Globus pallidus (tissue), 1 donor: ENCODE measurements at places on chromosomes 2 and 18.

DNA sequence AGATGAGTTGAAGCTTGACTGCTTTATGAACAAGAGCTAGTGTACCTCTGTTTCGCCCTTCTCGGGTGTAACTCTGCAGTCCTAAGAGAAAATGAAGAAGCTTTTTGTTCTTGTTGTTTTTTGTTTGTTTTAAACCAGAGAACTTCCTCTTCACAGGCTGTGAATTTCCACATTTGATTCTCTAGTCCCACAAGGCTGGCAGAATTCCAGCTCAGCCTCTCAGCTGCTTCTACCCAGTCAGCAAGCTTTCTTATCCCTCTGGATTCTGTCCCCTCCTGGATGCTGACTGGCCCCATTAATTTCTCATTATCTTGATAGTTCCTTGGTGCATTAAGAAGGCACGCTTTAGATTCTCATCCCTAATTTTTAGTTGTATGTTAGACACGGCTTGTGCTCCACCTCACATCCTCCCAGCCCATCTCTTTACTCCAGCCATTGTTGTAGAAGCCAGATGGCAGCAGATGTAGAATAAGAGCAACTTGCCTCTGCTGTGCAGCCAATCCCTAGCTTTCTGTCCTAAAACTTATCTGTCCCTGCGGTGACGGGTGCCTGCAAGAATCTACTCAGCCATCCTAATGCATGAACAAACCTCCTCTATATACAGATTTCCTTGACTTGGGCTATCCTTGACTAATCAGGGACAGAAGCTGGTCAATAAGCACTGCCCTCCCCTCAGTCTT is 12.3 kb upstream of the RESP18 start:
- peak; percentile 59 for DNase-seq

GRCh38 chr2:207423886-207424285 is 105.9 kb upstream of the CREB1 start:
- no peak for DNase-seq

DNA sequence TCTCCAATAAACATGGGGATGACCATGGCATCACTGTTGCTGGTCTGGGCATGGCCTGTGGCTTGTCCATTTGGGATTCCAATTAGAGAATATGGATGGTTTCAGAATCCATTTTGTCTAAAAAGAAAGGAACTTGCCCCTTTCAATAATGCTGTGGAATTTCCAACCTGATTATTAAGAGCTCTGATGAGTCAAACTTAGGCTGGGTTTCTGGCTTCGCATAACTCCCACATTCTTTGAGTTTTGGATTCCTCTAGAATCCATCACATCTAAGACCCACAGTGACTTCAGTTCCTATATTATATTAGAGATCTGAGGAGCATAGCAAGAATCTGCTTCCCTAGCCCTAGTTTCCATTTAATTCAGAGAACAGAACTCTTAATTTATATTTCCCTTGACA is 531.5 kb downstream of the TNS1 start:
- no peak for DNase-seq

- DNase-seq: no peak
Observed at GRCh38 chr2:159084384-159085370, 116.2 kb downstream of the TANC1 start.

DNA sequence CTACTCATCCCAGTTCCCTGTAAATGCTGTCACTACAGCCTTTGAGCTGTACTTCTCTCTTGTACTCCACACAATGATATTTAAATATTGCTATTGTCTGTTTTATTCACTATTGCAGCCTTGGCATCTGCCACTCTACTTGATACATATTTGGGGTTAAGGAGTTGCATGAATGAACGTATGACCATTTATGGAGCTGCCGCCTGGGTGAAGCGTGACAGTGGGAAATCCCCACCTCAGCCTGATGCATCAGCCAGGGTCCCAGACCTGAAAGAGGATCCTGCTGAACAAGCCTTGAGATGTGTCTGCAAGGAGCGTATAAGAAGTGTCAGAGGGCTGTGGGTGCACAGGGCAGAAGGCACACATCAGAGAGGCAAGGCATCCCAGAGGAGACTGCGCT is 39.1 kb downstream of the MRPL35 start:
- no peak for DNase-seq

DNA sequence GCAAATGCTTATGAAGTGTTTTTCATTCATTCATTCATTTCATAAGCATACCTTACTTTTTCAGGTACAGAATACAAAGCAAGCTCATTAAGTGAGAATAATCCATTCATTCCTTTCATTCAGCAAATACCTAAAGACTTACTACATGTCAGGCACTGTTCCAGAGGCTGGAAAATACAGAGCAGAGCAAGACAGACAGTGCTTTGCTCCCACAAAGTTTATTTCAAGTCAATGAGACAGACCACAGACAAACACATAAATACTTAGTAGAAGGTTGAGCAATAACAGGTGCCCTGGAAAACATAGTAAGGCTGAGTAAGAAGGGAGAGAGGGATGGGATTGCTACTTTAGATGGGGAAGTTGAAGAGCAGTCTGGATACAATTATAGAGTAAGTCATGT is 309.8 kb downstream of the C1D start:
- DNase-seq: no peak

DNA sequence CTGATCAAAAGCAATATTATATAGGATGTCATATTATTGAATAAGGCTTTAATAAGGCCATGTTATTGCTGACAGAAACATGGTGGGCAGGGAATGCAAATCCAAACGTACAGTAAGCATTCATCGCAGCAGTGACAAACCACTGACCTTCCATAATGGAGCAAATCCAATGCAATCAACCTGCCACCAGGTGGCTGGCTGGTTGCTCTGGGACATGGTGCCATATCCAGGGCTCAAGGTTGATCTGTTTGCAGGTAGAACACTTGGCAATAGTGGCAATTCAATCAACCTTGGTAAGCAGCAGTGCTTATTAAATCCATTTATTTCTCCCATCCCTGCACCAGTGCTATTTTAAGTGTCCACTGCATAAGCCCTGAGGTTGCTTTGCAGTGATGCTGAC is 75.4 kb downstream of the CERKL start:
- DNase-seq: no peak

DNA sequence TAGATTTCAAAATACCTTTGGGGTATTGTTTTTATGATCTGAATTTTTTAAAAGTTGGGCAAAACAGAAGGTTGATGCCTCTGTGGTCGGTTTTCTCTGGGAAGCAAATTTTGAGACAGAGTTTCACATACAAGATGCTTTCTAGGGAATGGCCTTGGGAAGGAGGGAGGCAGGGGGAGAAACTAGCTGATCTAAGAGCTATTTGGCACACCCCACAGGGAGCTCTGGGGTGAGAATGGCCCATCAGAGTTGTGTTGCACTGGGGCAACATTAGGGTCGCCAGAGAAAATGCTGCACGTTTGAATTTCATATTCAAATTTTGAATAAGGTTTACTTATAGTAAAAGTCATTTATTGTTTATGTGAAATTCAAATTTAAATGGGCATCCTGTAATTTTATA is 11.9 kb upstream of the ADAM23 start:
- no peak for DNase-seq

DNA sequence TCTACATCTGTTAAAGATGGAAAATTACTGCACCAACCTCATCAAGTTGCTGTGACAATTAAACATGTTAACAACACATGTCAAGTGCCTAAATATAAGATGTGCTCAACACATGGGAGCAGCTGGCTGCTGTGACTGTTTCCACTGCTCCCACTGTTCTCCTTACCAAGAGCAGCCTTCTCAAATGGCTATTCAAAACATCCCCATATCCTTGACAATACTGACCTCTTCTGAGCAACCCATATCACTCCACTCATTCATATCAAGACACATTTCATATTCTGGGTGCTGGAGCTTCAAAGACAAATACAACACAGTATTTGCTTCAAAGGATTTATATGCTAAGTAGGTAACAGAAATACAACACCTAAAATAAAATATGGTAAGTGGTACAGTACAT is 60.3 kb downstream of the PIAS2 start:
- DNase-seq: peak; percentile 71

DNA sequence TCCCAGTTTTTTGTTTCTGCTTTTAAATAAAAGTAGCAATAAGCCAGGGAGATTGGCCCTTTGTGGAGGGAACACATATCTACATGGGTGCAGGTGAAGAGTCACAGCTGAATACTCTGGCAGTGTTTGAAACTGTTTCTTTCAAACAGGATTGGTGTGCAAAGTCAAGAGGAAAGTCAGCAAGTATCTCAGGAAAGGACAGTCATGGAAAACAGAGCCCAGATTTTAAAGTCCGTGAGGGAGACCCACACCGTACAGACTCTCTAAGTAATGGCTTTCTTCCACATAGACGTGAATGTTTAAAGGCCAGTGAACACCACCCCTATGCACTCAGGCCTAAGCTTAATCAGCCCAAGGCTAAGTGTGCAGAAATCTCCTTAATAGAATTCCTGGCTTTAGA is 95.3 kb downstream of the GFPT1 start:
- no peak for DNase-seq

DNA sequence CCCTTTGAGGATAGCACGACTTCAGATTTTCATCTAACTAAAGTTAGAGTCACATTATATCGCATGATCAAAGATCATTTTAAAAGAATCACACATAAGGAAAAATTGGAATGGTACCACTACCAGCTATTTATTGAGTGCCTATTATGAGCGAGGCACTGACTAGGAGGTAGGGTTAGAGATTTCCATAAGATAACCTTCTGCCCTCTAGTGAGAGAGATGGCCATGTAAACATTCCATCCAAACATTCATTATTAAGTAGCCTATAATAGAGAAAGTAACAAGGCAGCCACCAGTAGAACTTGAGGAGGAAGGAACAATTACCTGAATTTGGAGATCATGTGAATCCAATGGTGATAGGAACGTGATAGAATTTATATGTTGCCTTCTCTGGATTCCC is 25.4 kb upstream of the GLS start:
- DNase-seq: no peak

- DNase-seq: no peak
Observed at GRCh38 chr2:172462373-172462848, 35.0 kb downstream of the ITGA6 start.
